ENCODE measurements at places on chromosomes 7 and 10. TPM values are rescaled to one million over a fixed set of nuclear protein-coding genes. Genes with fewer than 3 reads are reported as not detected.

Gene TDRD1
- not detected for total RNA-seq

Gene GRM3
- not detected for total RNA-seq

Gene DNAAF5
- 35.6 TPM for total RNA-seq

Gene SNCG
- 4.2 TPM for total RNA-seq

Gene POT1
- 24.1 TPM for total RNA-seq

Gene DPP6
- not detected for total RNA-seq

Gene ABCA13
- 0.20 TPM for total RNA-seq

Gene H2AZ2
- total RNA-seq = 139 TPM

Gene EGR2
- 1.0 TPM for total RNA-seq

Gene TMEM176A
- total RNA-seq = not detected

Gene DOCK4
- 31.4 TPM for total RNA-seq

Gene HABP2
- not detected for total RNA-seq

Gene AGBL3
- 1.8 TPM for total RNA-seq

Gene PRSS1
- total RNA-seq = not detected

Gene SPAM1
- not detected for total RNA-seq

Gene PLXNA4
- total RNA-seq = not detected
